ENCODE measurements at places on chromosomes 2 and 18.
A peak's percentile ranks its signal among the peaks of the same experiment; 100 is the strongest.

GRCh38 chr2:205714789-205715720 lies 32.8 kb downstream of the NRP2 start:
- no peak for DNase-seq

- DNase-seq: peak; percentile 47
Measured at GRCh38 chr18:55421615-55422419, 166.2 kb downstream of the TCF4 start.

GRCh38 chr2:43001787-43002468 lies 209.5 kb upstream of the HAAO start:
- DNase-seq: no peak

GRCh38 chr2:3313781-3314375 lies 63.7 kb downstream of the EIPR1 start:
- DNase-seq: no peak

- DNase-seq: no peak
Measured at GRCh38 chr18:70499218-70499691, 210.4 kb downstream of the SOCS6 start.

DNA sequence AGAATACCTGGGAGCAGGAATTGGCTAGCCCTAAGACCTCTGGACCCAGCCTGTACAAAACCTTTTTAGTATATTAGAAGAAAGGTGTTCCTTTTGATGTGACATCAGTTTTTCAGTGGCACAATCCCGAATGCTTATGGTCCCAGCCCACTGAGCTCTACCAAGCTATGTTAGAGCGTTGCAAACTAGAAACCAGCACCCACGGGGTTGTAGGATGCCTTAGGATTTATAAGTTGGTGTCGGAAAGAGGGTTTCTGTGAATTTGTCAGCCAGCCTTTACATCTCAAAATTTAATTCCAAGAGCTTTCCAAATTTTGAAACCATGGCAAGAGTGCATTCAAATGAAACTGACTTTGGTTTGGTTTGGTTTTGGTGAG lies 499 bp upstream of the LMAN1 start:
- no peak for DNase-seq

- DNase-seq: no peak
Measured at GRCh38 chr2:67304300-67304890, 92.7 kb upstream of the ETAA1 start.

DNA sequence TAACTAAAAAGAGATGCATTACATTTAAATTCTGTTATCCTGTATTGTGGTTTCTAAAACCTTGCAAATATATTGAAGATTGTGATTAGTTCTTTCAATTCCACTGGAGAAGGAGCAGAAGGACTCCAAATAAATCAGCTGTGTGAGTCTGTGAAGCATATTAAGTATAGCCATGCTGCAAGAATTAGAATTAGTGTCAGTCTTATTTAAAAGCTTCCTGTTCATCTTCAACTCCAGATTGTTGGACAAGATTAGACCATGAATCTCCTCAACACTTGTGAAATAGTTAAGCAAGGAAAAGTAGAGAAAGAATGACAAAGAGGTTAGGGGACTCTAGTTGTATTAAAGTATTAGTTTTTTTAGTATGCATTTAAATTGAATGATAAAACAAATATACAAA lies 92.5 kb upstream of the LRP1B start:
- no peak for DNase-seq

DNA sequence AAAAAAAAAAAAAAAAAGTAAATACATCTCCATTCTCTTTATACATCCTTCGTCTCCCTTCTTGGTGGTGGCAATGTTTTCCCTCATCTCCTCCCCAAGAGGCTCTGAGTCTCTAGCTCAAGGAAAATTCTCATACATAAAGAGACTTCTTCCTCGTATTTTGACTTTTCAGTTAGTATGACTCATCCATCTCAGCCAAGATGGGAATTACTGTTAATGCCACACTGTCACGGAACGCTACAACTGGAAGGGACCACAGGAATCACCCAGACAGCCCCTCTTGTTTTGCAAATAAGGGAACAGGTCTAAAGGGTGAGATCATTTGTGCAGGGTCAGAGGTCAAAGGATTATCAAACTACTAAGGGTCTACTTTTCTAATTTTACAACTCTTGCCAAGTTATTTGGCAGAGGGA lies 19.5 kb downstream of the NFE2L2 start:
- peak; percentile 78 for DNase-seq

- no peak for DNase-seq
Measured at GRCh38 chr2:189008555-189009262, 34.5 kb downstream of the COL3A1 start.

DNA sequence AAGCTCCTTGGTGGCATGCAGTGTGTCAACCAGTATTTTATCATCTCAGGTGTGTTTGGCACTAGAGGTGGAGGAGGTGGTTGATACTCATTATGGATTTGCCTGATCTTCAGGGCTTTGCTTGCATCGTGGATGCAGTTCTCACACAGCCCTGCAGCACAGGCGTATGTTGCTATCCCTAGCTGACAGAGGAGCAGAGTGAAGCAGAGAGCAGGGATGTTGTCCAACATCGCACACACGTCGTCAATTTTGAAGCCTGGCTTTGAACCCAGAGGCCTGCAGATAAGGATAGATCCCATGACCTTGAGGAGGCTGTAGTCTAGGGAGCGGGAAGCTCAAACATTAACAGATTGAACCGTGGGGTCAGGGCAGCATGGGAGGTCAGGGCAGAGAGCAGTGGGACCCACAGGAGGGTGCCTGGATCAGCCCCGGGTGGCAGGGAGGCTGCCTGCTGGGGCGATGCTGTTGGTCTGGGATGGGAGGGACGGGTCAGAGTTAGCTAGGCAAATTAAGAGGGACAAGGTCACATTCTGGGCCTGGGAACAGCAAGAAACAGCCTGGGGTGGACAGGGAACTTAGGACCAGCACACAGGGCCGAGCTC lies 4.2 kb downstream of the RNF144A start:
- no peak for DNase-seq

DNA sequence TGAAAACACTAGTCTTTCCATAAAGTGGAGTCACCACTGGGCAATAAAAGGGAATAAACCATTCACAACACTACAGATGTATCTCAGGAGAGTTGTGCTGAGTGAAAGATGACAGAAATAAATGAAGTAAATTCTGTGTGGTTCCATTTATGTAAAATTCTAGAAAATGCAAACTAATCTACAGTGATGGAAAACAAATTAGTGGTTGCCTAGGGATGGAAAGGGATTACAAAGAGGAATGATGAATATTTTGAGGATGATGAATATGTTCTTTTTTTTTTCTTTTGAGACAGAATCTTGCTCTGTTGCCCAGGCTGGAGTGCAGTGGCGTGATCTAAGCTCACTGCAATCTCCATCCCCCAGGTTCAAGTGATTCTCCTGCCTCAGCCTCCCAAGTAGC lies 123.0 kb downstream of the MAPK4 start:
- no peak for DNase-seq

DNA sequence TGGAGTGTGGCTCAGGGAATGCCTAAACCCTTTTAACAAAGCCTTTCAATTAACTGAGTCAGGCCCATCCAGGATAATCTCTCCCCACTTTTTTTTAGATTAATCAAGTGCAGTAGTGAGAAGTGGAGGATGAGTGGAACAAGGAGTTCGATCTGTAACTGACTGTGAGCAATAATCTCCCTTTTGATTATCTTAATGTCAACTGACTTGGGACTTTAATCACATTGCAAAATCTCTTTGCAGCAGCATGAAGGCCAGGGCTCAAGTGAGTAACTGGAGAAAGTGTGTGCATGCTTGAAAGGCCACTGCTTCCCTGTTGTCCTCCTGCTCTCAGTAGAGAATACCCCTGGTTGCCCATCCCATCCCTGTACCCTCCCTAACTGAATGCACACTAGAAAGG lies 32.1 kb upstream of the HS6ST1 start:
- DNase-seq: no peak

DNA sequence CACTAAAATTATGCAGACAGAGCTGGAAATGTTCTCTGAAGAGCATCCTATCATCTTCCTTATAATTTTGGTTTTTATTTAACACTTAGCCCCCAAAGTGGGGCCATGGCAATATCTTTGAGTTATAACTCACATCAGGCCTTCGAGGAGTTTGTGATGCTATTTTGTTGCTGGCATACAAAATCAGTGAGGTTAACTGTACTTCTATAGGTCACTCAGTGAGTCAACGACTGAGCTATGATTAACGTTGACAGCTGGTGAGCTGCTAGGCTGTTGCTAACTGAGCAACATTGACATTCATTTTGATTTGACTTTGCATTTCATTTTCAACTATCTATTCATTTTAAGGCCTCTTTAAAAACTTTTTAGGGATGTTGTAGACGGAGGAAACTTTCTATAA lies 50.0 kb downstream of the GPD2 start:
- peak; percentile 8 for DNase-seq

GRCh38 chr2:177670791-177671535 lies 278.4 kb downstream of the AGPS start:
- DNase-seq: no peak

GRCh38 chr2:138244501-138244925 lies 257.1 kb upstream of the SPOPL start:
- no peak for DNase-seq

DNA sequence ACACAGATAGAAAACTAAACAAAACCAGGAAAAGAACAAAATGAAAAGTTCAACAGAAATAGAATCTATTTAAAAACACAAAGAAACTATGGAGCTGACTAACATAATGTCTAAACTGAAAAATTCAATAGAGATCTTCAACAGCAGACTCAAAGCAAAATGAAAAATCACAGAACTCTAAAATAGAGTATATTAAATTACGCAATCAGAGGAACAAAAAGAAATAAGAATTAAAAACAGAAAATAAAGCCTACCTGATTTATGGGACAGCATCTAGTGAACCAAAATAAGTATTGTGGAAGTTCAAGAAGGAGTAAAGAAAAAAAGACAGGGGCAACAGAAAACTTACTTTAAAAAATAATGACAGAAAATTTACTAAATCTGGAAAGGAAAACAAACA lies 152.1 kb upstream of the GALNT5 start:
- DNase-seq: no peak

DNA sequence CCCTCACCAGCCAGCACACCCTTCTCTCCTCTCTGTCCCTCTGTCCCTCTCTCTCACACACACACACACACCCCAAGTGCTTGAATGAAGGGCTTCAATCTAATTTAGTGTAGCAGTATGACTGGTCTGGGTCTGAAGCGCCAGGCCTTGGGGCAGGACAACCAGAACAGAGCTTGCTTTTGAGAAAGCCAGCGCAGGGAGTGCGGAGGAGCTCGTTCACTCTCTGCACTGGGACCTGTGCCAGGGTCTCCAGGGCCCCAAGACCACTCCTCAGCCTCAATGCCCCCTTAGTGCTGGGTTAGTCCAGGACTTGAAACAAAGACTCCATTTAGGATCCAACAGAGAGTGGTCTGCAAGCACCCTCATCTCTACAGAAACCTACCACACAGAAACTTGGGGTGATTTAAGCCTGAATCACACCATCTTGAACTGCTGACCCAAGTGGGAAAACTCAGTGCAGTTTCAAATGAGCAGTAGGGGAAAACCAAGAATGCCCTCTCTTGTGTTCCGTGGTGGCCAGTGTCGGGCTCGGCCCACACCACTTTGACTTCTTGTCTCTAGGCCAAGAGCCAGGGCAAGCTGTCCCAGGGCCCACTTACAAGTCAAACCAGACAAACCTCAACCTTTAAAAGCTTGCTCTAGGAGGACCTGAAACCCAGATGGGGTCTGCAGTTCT lies 66.6 kb upstream of the WIPF1 start:
- no peak for DNase-seq

GRCh38 chr2:213046431-213046830 lies 105.0 kb downstream of the IKZF2 start:
- DNase-seq: no peak

- no peak for DNase-seq
Measured at GRCh38 chr2:201715459-201715858, 17.0 kb upstream of the MPP4 start.

- DNase-seq: no peak
Measured at GRCh38 chr2:113692698-113693428, 63.6 kb downstream of the SLC35F5 start.

- DNase-seq: peak; percentile 53
Measured at GRCh38 chr2:45691171-45691999, 39.9 kb downstream of the PRKCE start.

GRCh38 chr2:3780477-3781402 lies 77.4 kb downstream of the DCDC2C start:
- DNase-seq: peak; percentile 78

- DNase-seq: no peak
Measured at GRCh38 chr2:153823880-153824279, 47.8 kb upstream of the GALNT13 start.

GRCh38 chr18:51171223-51171622 lies 26.3 kb downstream of the MEX3C start:
- DNase-seq: no peak

DNA sequence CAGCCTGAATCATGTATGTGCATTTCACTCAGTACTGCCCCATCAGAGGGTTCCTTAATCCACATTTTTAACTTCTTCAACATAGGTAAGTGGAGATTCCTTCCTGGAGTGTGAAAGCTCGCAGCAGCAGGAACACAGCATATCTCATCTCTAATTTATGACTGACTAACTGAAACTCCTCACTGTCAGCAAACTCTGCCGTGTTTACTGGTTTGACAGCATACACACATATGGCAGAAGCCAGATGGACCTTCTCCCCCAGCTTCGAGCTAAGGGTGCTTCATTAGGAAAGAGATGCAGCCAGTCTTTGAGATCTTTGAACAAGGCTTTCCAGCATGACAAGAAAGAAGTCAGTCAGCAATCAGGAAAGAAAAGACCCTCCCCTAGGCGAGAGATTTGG lies 200.3 kb upstream of the ACVR2A start:
- no peak for DNase-seq

GRCh38 chr18:46297621-46298020 lies 193.4 kb downstream of the HAUS1 start:
- no peak for DNase-seq

DNA sequence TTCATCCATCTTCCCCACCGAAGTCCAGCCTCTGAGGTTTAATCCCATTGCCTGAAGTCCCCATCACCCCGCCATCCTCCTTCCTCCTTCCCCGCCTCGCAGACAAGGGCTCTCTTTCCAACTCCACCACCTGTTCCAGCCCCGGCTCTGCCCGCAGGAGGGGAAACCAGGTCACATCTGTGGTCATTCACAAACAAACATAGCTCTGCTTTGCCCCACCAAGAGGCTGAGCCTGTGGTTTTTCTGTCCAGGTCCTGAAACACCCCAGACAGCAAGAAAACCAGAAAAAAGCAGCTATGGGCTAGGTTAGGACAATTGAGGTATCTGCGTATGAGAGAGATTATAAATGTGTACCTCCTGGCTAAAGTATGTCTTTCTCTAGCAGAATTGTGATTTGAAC lies 144.7 kb downstream of the GLI2 start:
- DNase-seq: no peak

GRCh38 chr18:74914648-74915047 lies 294.3 kb downstream of the PTGR3 start:
- DNase-seq: no peak

All from dermis blood vessel endothelial cell (primary cell).